Foreskin fibroblast (primary cell): ENCODE measurements at places on chromosomes 4 and X.

GRCh38 chrX:48957477-48957826 is at the start of gene OTUD5:
Gene OTUD5 (minus strand): TSS chrX:48957607. CDS start chrX:48957570, 37 bp downstream.
- DNase-seq, result peak; percentile 33

GRCh38 chr4:7227008-7227407 is 34.7 kb downstream of the SORCS2 start:
- DNase-seq, result no peak

GRCh38 chr4:94076498-94076897 is 131.2 kb upstream of the SMARCAD1 start:
- DNase-seq, result no peak

DNA sequence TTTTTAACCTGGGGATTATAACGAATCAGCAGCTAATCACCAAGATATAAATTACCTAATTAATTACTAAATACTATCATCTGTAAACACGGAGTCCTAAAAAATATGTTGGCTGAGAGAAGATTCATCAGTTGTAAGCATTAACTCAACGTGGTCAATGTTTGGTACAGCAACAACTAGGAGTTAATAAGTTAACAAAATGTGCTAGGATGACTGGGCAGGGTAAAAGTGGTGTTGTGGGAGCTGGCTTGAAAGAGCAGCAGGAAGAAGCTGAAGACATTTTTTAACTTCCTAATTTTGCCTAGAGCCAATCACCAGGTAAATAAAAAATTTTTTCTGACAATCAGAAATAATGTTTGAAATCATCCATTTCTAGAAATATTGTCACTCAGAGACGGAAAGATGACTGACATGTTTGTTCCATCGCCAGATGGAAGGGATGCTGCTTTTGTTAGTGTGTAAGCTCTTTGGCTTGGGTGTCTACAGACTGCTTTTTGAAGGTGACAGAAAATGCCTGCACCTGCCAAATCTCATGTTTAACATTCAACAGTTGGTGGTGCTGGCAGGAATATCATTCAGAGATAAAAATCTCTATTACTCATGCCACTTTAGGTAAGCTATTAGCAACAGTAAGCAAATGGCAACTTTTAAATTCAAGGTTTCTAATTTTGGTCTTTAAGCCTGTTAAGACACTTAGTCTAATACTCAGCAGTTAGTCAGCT is 1126.9 kb downstream of the STPG2 start:
- no peak for DNase-seq
